ENCODE measurements at places on chromosomes 1 and 21. TPM values are rescaled to one million over a fixed set of nuclear protein-coding genes. Genes with fewer than 3 reads are reported as not detected.

The AZIN2 gene
- total RNA-seq: 0.99 TPM

The OR14K1 gene
- not detected for total RNA-seq

The FAAH gene
- total RNA-seq: 1.1 TPM

The OR2G6 gene
- not detected for total RNA-seq

The MPZ gene
- 0.37 TPM for total RNA-seq

The SLAMF8 gene
- not detected for total RNA-seq

The ZP4 gene
- not detected for total RNA-seq

The CD53 gene
- total RNA-seq: not detected

The EPHB2 gene
- 45.0 TPM for total RNA-seq

The PIGP gene
- 15.4 TPM for total RNA-seq

The SLC45A1 gene
- 6.1 TPM for total RNA-seq

The GABRD gene
- total RNA-seq: 0.77 TPM

The KRTAP11-1 gene
- total RNA-seq: not detected

The SYTL1 gene
- total RNA-seq: 0.77 TPM

The CNR2 gene
- not detected for total RNA-seq

The GCSAML gene
- not detected for total RNA-seq

The ERRFI1 gene
- 117 TPM for total RNA-seq

The AMY2A gene
- total RNA-seq: not detected

The LRRC3 gene
- 2.1 TPM for total RNA-seq

The OR10X1 gene
- not detected for total RNA-seq

The FHAD1 gene
- total RNA-seq: 0.44 TPM

The WDR26 gene
- total RNA-seq: 34.7 TPM

The HLX gene
- 3.9 TPM for total RNA-seq

The SASS6 gene
- total RNA-seq: 4.1 TPM

The KCNJ9 gene
- total RNA-seq: not detected

The FCMR gene
- 4.9 TPM for total RNA-seq

The ST6GALNAC5 gene
- not detected for total RNA-seq

The OR2C3 gene
- total RNA-seq: not detected

The RPE65 gene
- total RNA-seq: not detected

The TEX38 gene
- total RNA-seq: not detected

The PDC gene
- not detected for total RNA-seq

The C1orf141 gene
- not detected for total RNA-seq

The TMEM167B gene
- 8.2 TPM for total RNA-seq

The HSPA6 gene
- total RNA-seq: 2.4 TPM

The TDRD5 gene
- total RNA-seq: 0.06 TPM

The LCE1B gene
- total RNA-seq: not detected

The ANGPTL7 gene
- not detected for total RNA-seq

The CRP gene
- not detected for total RNA-seq

The ZFP69B gene
- total RNA-seq: 1.7 TPM

The LDLRAP1 gene
- total RNA-seq: 8.6 TPM

The C1orf94 gene
- total RNA-seq: not detected

The REN gene
- total RNA-seq: not detected

The RNU1-4 gene
- not detected for total RNA-seq

The SHE gene
- 0.06 TPM for total RNA-seq

The TLR5 gene
- total RNA-seq: 0.13 TPM

The PPT1 gene
- total RNA-seq: 60.7 TPM

The MAPKAPK2 gene
- total RNA-seq: 67.9 TPM

The NUDT4B gene
- 0.35 TPM for total RNA-seq

The IFI44 gene
- 1.6 TPM for total RNA-seq

The CD101 gene
- 0.10 TPM for total RNA-seq

The C21orf58 gene
- 7.1 TPM for total RNA-seq

The CA14 gene
- total RNA-seq: not detected

The CALML6 gene
- 0.36 TPM for total RNA-seq

The ZBTB37 gene
- total RNA-seq: 1.1 TPM

The HES4 gene
- 49.8 TPM for total RNA-seq

Measured in A549 treated with CORT108297 at 1 μM for 4 hours (cell line).